ENCODE measurements at places on chromosomes 5 and 9.

DNA sequence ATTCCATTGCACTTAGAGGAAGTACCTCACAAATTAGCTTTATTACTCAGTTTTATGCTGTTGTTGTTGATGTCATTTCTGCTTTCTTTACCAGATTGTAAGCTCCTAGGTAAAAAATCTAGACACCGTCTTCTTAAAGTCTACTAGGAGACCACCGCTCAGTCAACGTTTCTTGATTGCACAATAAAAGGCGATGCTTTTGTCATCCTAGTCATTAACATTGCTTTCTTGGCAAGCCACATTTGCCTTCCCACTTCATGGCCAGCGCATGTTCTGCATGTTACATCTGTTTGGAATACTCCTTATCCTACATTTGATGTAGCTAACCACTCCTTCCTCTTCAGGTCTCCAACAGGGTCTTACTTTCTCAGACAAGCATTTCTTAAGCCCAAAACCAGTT lies 464.0 kb upstream of the TUSC1 start:
- no peak for DNase-seq

DNA sequence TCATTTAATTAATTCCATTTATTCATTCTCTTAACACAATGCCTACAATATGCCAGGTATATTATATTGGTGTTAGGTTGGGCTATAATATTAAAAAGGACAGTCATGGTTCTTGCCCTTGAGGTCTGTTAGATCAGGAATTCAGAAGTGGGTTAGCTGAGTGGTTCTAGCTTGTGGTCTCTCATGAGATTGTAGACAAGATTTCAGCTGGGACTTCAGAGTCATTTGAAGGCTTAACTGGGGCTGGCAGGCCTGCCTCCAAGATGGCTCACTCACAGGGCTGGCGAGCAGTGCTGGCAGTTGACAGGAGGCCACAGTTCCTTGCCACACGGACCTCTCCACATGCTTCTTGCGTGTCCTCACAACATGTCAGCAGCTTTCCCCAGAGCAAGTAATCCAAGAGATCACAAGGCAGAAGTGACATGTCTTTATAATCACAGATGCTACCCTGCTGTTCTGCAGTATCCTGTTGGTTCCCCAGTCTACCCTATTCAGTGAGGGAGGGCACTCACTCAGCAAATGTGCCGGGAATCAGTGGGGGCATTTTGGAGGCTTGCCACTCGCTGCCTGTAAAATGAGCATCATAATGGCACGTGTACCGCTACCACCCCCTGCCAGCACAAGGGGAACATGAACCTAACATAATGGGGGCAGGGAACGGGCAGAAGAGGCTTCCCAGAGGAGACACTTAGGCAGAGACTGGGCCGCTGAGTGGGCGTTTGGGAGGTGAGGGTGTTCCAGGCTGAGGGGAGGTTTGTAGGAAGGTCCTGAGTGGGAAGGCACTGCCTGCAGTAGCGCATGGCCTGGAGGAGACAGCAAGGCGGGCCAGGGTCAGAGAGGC lies 70.0 kb downstream of the EXOSC2 start:
- no peak for DNase-seq

GRCh38 chr9:91935805-91936514 lies 14.1 kb downstream of the ROR2 start:
- DNase-seq = no peak

- DNase-seq = no peak
Observed at GRCh38 chr5:142096382-142096781, 12.2 kb upstream of the NDFIP1 start.

DNA sequence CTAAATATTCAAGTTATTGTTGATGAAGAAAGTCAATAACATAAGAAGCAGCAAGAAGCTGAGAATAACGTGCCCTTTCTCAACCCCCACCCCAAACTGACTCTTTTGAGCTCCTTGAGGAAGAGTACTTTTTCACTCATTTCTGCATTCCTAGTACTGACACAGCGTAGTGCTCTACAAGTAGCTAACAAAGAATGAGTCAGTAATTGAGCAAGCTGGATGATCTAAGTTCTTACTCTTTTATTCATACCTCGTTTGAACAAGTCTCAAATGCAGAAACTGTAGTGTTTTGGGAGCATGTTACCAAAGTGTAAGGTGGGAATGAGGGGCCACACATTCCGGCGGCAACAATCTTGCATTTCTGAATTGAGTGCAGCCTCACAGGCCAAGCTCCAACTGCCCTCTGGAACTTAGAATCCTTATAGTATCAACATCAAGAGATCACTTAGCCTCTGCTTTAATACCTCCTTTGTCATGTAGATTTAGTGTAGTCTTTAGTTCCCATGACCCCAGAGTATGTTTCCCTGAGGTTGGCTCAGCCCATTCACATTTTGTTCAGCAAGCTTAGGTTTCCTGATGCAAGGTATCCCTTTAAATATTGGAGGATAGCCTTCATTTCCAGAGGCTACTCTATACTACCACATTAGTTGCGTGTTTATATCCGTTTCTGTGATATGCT lies 152.0 kb downstream of the PRR16 start:
- no peak for DNase-seq

DNA sequence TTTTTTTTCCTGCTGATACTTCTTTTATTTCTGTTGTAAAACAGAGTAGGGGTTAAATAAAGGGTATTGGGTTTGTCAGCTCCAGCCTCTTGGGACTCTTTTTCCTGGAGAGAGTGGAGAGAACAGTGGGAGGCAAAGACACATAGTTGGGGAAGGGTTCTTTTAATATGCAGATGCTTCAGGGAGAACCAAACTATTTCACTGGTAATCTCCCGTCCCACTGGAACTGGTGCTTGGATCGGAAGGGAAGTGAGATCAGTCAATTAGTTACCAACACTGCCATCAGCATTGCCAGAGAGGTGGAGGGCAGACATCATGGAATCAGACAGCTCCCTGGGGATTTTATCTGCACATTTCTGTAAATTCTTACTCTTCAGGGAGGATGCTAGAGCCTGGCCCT lies 47.6 kb upstream of the ELOVL7 start:
- no peak for DNase-seq

GRCh38 chr5:74684900-74685851 lies at the start of gene HEXB:
Gene HEXB, plus strand, starts transcription at chr5:74685233. Its CDS starts 28 bp downstream, at chr5:74685261.
- peak; percentile 88 for DNase-seq

- DNase-seq = no peak
Observed at GRCh38 chr5:178121391-178122276, 8.3 kb downstream of the N4BP3 start.

DNA sequence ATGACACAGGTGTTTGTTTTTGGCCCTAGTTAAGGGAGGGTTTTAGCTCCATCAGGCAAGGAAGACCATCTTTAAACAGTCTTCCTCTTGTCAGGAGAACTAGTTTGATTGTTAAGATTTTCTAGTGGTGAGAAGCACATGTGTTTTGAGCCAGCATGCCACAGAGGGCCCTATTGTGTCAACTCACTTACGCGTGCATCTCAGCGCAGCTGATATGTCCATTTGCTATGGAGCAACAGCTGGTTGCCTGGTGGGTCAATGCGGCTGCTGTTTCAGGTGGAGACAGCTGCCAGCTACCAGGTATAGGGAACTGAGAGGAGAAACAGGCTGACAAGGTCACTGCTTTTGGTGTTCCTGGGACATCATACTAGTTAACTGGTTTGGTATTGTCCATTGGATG lies 100.5 kb upstream of the PRRC1 start:
- no peak for DNase-seq

GRCh38 chr5:27733237-27733636 lies 694.9 kb upstream of the CDH9 start:
- DNase-seq = no peak

DNA sequence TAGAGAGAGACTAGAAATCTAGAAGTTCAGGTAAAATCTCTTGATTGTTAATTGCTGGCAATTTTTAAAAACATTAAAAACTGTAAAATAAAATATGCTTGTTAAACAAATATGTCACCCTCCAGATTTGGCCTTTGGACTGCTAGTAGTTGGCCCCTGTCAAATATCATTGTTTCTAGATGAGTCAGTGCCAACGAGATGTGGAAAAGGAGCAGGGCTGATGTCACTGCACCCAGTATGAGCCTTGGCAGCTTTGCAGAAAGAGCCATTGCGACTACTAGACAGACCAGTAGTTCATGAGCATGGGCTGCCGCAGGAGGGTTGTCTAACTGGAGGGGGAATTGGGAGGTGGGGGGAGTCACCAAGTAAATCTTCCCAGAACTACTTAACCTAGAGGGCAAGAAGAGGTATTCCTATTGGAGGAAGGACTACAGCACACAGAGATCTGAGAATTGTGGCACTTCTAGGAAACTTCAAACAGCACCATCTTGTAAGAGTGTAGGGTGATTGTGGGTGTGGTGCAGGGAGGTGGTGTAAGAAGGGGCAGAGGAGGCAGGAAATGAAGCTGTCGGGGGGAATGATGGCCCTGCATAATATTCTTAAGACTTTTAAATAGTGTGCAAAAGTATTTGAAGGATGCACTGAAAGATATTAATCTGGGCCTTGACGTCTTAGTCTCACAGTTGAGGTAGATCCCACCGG lies 7.1 kb upstream of the DOCK2 start:
- DNase-seq = no peak

DNA sequence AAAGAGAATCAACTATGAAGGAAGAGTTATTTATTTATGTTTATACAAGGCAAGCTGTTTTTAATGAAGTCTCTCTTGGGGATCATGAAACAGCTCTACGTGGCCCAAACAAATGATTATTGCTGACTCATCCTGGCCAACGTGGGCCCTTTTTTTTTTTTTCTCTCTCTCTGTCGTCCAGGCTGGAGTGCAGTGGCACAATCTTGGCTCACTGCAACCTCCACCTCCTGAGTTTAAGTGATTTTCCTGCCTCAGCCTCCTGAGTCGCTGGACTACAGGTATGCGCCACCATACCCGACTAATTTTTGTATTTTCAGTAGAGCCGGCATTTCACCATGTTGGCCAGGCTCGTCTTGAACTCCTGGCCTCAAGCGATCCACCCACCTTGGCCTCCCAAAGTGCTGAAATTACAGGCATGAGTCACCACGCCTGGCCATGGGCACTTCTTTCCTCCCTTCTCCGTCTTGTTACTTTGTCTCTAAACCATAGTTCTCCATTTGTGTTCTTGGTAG lies 98.3 kb downstream of the BASP1 start:
- no peak for DNase-seq

GRCh38 chr5:93717162-93717561 lies 24.2 kb downstream of the POU5F2 start:
- DNase-seq = no peak

DNA sequence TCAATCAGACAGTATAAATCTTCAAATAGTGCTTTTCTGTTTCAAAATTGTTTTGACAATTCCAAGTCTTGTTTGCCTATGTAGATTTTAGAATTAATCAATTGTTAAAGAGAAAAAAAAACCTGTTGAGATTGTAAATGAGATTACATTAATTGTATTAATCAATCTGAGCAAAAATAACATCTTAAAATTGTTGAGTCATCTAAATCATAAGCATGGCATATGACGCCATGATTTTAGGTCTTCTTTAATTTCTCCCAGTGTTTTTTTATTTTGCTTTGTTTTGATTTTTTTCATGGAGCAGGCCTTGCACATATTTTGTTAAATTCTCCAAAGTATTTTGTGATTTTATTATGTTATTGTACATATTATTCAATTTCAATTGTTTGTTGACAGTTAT lies 988.0 kb upstream of the SEMA6A start:
- no peak for DNase-seq

GRCh38 chr9:6076851-6077250 lies 61.4 kb upstream of the RANBP6 start:
- DNase-seq = no peak

DNA sequence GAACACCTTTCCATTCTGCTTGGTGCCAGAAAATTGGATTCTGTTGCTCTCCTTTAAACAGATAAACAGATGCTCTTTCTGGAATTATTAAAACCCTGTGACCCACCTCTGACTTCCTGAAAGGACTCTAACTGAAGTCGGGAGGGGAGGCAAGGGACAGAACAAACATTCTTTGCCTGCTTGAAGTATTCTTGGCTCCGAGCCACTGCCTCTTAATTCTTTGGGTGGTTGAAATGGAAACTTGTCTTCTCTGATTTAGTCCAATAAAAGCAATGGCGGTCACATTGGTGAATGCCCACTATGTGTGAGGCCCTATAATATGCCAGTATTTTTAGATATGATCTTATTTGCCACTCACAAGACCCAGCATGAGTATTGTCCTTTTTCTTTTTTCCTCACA lies 236.8 kb downstream of the SLIT3 start:
- DNase-seq = no peak

- no peak for DNase-seq
Observed at GRCh38 chr9:29449306-29449705, 1876.0 kb upstream of the C9orf72 start.

DNA sequence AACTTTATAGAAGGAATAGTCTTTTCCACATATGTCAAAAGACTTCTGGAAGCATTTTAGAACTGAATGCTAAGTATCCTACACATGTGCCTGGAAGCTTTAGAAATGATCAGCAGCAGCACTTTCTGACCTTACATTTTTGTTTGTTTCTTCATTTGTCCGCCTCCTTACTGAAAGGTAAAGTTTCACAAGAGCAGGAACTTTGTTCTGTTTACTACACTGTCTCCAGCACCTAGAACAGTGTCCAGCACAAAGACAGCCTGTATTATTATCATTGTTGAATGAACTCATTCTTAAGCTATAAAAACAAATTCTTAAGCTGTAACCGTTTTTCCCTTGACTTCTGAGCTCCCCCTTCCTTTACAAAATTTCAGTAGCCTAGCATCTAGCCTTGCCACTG lies 14.8 kb downstream of the PIP5K1B start:
- DNase-seq = no peak

- no peak for DNase-seq
Observed at GRCh38 chr5:158143081-158143480, 284.1 kb upstream of the CLINT1 start.

DNA sequence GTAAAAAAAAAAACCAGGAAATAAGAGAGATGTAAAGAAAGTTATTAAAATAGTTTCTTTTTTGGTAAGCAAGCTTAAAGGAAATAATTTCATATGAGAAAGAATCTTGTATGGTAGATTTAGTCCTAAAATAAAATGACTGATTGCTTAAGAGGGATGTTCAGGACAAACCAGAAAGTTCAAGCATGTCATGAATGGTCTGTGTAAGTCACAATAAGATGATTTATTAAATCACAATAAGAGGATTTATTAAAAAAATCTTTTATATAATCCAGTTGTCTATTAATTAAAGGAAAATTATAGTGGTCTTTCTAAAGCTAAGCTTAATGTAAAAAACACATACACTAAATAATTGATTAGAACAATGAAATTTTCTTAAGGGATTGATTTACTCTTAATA lies 91.8 kb upstream of the OR13F1 start:
- DNase-seq = no peak

- no peak for DNase-seq
Observed at GRCh38 chr9:23581931-23582330, 244.1 kb downstream of the ELAVL2 start.

DNA sequence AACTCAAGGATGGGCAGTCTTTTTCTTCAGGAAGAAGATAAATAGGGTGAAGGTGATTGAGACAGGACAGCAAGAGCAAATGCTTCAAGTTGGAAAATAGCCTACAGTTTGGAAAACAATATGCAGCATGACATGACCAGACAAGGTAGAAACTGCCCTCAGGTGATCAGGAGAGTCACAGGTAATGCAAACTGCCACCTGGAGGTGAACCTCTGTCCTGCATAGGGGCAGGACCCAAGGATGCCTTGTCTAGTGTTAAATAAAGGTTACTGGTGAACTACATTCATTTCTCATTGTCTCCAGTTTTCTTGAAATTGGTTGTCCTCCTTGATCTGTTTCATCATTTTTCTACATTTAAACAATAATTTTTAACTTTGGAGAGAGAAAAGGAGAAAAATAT lies 232.1 kb downstream of the SEMA5A start:
- no peak for DNase-seq

- DNase-seq = no peak
Observed at GRCh38 chr5:116813906-116814305, 239.3 kb upstream of the SEMA6A start.

- DNase-seq = no peak
Observed at GRCh38 chr5:144276034-144276822, 105.6 kb downstream of the KCTD16 start.

- no peak for DNase-seq
Observed at GRCh38 chr5:17255471-17256021, 38.1 kb downstream of the BASP1 start.

Measured in activated naive CD4-positive, alpha-beta T cell treated with anti-CD3 and anti-CD28 coated beads, Interleukin-2, amount 50 U/mL, for 72 hours (primary cell).